ENCODE measurements at places on chromosomes 4 and X.
A peak's percentile ranks its signal among the peaks of the same experiment; 100 is the strongest.

GRCh38 chr4:156547891-156548290 lies 423.7 kb downstream of the PDGFC start:
- no peak for DNase-seq

- DNase-seq, result no peak
Observed at GRCh38 chrX:29555465-29556091, 659.8 kb upstream of the MAGEB2 start.

DNA sequence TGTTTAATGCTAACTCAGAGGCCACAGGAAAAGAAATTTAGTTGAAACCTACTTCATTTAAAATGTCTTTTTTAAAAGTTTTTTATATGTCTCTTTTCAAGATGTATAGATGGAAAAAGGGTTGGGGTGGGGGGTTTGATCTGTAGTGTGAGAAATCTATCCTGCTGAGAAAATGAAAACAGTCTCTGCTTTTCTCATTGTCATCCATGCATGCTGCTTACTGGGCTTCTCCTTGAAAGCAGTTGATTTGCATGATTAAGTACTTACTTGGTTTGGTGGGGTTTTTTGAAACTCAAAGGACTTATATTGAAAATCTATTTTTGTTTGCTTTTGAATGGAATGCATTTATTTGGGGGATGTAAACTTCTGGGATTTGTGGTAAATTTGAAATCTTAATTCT lies 313.6 kb upstream of the DKK2 start:
- DNase-seq, result no peak

DNA sequence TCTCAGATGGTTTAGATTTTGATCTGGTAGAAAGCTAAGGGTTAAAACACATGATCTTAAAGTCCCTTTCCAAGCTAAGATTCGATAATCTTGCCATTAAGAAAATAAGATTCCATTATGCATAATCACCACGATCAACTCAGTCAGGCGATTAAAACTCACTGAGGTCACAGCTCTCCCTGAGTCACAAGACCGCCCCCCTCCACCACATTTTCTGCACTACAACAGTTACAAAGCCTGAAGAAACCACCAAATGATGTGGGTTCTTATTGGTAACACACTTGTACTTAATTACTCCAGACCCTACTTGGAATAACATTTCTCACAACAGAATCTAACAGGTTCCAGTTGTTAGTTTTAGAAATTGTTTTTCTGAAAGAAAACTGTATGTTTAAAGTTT lies 62.8 kb downstream of the SH3KBP1 start:
- DNase-seq, result peak; percentile 21
